Stimulated activated CD8-positive, alpha-beta memory T cell treated with anti-CD3 and anti-CD28 coated beads, Interleukin-2, amount 100 ng/mL, for 1 hour (primary cell): ENCODE measurements at places on chromosomes 2 and 18.

- no peak for DNase-seq
Measured at GRCh38 chr2:70046534-70046933, 40.7 kb upstream of the PCBP1 start.

DNA sequence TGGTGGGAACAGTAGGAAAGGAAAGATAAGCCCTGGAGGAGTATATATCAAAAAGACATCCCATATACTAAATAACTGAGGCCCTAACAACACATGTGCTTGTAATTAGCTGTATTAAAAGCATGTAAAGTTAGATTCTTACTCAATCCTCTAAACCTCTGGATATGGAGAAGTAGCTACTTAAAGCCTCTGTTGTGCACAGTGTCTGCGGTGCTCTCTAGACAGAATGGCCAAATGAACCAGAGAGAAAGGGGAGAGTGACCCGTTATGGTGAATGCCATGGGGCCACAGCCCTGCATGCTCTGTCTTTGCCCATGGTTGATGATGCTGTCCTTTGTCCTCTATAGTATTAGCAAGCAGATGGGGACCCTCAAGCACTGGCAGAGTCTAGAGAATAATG lies 104.4 kb upstream of the SLC8A1 start:
- no peak for DNase-seq

GRCh38 chr2:162917626-162918025 lies 79.1 kb upstream of the KCNH7 start:
- no peak for DNase-seq

DNA sequence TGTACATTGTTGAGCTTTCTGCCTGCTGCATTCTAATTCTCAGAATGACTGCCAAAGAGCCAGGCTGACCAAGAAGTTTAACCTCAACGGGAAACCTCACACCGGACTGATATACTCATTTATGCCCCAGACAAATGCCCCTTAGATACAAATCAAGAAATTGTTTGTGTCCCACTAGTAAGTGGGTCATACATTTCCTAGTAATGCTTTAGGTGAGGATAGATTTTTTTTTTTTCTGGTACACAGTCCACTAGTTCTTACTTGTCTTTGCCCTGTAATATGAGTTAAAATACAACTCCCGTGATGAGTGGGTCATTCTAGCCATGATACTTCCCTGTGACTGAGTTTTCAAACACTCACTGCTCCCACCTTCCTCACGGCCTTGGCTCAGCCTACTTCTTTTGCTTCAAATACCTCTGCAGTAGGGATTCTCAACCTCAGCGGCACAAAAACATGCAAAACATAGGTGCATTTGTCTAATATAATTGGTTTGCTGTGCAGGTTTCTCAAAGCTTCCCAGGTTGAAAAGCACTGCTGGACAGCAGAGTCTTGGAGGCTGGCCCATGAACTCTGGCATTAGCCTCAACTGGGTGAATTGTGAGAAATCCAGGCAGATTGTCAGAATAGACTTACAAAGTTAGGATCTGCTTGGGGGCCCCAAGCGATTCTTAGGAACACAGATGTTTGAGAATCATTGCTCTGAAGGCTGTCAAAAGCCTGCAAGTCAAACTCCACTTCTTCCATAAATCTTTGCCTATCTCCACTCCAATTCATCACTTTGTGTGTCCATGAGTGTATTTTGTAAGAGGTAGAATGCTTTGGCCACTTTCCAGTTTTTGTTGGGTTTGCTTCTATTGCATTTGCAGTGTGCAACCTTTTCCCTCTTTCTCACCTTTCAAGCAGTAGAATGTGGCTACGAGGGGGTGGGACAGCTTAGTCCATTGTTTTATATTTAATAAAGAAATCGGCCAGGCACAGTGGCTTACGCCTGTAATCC lies 35.5 kb downstream of the TGIF1 start:
- no peak for DNase-seq

DNA sequence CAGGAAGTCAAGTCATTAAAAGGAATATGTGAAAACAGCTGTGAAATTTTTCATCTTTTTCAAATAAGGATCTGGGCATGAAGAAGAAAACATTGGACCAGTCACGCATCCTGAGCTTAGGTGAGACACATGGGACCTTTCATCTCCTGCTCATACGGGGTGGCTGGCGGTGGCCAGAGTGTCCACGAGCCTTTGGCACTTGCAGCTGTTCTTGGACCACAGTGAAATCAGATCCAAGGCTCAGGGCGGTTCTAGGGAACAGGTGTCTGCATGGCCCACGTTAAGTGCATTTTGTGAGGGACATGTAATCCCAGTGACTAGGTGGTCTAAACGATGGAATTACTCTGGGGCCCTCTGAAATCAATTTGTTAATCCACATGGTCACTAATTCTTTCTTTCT lies 212.7 kb upstream of the COPS8 start:
- no peak for DNase-seq

- no peak for DNase-seq
Measured at GRCh38 chr2:40187054-40187453, 264.8 kb downstream of the SLC8A1 start.

DNA sequence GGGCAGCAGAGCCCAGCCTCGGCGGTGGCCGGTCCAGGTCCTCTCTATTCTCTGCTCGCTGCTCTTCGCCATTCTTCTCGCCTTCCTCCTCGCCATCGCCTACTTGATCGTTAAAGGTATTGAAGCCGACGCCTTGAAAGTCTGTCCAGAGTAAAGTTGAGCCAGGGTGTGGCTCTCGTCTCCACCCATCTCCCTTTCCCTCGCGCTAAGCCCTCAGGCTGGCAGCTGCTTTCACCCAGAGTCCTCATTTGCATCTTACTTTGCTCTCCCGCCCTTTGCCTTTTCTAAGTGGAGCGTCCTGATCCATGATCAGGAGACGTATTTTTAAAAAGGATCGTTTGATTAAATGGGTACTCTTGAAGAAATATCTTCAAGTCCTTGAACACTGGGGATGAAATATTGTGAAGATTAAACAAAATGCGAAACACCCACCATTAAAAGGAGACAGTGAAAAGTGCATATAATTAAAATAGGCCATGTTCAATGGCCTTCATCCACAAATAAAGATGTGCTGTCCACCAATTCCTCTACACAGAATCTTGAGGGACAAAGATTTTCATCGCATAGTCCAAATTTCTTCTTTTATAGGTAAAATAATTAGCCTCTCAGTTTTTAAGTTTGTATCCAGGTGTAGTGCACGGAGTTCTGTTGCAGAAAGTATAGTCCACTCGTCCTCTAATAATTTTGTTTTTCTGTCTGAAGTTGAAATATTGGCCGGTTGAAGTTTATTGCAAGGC lies 657 bp downstream of the ARL6IP6 start:
- no peak for DNase-seq

DNA sequence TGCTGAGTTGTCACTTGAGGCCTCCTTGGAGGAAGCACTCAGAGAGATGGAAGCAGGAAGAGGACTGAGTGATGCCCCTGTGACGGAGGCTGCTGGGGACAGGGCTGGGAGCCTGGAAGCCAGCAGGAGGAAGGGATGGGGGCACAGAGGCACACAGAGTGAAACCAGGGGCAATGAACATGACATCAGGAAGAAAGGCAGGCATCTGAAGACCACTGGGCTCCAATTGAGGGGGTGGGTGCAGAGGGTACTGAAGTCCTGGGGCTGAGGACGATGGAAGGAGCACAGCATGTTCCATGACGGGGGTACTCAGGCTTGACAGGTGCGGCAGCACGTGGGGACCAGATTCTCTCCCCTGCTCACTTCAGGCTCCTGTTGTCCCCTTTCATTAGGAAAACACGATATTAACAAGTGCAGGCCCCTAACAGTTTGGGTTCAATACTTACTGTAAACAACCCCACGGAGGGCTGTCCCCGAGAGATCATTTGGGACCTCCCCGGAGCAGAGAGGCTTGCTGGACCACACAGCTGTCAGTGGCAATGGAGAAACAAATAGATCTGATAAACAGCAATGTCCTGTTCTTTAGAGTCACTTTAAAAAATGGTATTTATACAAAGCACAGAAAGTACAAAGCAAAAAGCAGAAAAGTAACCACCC lies 8.7 kb downstream of the INPP5D start:
- DNase-seq: no peak

- DNase-seq: no peak
Measured at GRCh38 chr2:41460661-41461060, 587.2 kb upstream of the PKDCC start.

DNA sequence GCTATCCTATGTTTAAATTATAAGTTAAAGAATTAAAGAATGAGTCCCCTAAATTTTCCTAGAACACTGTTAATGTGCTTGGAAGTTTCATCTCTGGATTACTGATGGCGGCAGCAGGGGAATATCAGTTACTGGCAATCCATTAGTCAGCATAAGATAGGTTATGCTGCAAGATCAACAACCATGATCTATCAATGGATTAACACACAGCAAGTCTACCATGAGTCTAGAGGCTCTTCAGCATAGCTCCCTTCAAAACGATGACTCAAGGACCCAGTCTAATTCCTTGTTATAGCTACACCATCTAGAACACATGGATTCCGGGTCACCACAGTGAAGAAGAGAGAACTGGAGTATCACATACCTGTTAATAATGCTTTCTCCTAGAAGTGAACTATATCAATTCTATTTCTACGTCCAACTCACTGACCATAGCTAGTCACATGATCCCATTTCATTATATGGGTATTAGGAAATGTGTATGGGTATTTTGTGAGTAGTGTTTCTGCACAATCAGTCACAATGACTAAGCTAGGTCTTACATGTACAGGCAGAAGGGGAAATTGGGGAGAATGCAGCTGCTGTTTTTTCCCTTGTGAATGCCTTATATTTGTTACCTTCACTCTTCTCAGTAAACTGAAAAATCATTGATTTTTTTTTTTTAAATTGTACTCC lies 108.3 kb upstream of the MAPRE2 start:
- DNase-seq: no peak

DNA sequence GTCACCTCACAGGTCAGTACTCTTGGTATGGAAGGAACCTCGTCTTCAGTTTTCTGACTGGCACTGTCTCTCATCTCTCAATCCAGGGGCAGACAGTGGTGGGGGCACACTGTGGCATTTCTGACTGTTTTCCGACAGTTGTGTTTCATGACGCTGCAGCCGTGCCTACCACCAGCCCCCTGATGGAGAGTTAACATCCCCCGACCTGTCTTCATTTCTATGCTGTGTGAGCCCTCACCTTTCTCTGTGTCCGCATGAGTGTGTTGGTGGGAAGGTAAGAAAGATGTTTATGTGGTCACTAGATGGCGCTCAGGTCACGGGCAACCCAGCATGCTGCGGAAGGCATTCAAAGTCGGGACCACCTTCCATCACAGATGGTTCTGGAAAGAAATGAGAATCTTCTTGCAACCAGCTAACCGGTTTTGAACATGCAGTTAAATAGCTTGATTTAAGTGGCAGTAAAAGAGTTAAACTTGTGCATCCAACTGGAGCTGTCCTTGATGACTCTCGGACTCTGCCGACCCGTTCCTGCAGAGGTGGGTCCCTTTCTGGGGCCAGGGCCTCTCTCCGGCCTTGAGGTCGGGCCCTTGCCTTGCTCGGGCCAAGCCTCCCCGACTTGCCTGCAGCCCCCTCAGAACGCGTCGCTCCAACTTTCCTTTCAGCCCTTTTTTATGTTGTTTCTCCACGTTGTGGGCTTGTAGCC lies 92.4 kb downstream of the DYSF start:
- DNase-seq: no peak
